IPS-NIHi11 (cell line): ENCODE measurements at places on chromosomes 1 and 21.

GRCh38 chr1:228475812-228476211 is 11.4 kb upstream of the RNF187 start:
- DNase-seq = no peak

GRCh38 chr1:205480349-205480985 is 24.0 kb upstream of the CDK18 start:
- no peak for DNase-seq

DNA sequence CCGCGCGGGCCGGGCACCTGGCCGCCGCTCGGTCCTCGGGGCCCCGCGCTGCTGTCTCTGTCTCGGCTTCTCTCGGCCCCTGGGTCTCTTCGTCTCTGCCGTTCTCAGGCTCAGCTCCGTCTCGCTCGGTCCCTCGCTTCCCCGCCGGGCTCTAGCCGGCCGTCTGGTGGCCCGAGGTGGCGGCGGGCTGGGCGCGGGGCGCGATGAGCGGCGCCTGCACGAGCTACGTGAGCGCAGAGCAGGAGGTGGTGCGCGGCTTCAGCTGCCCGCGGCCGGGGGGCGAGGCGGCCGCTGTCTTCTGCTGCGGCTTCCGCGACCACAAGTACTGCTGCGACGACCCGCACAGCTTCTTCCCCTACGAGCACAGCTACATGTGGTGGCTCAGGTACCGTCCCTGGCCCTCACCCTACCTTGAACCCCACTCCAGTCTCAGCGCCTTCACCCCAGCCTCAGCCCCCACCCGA is 355 bp downstream of the SHISAL2A start:
- DNase-seq = no peak

- no peak for DNase-seq
These were observed 37.6 kb upstream of the KIRREL1 start for GRCh38 chr1:157955857-157956256.

- DNase-seq = no peak
These were observed 8.3 kb downstream of the EPHX1 start for GRCh38 chr1:225818229-225818628.

- DNase-seq = peak; percentile 49
These were observed 33.6 kb downstream of the SPAG17 start for GRCh38 chr1:118151312-118151937.

DNA sequence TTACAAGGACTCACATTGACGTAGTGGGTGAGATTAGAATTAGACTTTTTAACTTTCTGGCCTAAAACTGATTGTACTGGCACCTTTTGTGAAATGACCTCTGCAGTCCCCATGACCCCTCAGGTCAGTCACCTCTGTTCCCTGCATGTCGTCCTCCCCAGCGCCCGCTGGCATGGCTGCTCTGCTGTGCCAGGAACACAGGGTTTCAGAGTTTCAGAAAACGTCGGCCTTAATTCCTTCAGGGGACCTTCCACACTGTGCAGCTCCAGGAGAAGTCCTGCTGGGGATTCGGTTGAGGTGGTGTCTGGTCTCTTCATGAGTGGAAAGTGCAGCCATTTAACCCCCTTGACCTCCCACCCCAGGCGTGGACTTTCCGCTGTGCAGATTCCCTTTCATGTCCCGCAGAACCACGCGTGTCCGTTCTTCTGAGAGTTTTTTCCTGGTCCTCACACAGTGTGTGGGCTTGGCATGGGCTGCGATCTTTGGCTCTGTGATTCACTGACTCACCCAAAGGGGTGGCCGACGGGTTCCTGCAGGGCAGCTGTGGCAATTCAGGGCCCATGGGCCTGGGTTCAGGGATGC is 158.4 kb upstream of the COL6A1 start:
- no peak for DNase-seq

DNA sequence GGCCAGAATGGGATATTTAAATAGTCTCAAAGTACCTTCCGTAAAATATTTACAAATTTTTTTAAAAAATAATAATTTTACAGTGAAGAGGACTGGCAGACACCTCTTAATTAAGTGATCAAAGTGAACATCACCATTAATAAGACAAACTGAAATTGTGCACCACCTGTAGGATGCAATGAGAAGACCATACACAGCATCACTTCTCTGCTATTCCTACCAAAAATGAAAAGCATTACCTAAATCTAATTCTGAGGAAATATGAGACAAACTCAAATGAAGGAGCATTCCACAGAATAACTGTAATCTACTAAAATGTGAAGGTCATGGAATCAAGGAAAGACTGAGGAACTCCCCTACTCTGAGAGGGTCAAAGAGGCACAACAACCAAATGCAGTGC is 68.2 kb upstream of the PRDX6 start:
- no peak for DNase-seq

GRCh38 chr1:208821939-208822338 is 577.8 kb upstream of the PLXNA2 start:
- no peak for DNase-seq

GRCh38 chr1:247209396-247209795 is 37.6 kb upstream of the ZNF124 start:
- DNase-seq = no peak

DNA sequence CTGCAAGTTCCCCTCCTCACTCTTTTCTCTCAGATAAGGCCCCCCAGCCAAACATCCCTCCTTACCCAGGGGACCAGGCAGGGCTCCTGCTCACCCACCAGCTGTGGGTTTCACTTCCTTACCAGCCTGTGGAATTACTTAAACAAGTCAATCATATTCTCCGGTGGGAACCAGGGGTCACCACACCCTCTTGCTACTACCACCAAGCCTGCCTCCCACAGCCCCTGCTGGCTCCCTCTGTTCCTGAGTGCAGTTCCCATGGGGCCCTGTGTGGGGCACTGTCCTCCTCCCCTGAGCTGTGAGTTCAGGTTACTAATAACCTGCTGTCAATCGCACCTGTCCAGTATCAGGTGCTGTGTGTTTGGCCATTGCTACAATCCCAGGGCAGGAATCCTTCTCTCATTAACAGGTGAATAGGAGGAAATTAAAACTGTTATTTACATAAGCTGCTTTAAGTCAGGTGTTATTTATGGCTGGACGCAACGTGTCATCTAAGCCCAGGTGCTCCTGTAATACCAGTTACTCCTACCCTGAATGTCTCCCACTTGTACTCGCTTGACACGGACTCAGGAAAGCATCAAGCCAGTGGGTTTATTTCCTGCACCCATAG is 53.1 kb upstream of the LBR start:
- DNase-seq = peak; percentile 82

- no peak for DNase-seq
These were observed 4.9 kb downstream of the BCAN start for GRCh38 chr1:156646738-156647211.

DNA sequence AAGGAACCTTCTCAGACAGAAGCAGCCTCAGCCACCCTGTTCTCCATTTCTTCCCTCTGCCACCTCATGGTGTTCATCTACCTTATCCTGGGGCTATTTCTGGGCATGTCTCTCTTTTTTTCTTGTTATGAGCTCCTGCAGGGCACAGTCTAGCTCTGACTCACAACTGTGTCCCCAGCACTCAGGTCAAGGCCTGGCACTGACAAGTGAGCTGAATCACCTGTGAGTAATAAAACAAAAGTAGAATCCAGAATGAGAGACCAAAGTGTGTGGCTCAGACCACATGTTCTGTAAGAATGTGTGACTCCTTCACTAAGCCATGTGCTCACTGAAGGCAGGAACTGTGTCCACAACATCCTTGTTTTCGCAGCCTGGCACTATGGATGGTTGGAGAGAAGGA is 23.2 kb downstream of the C1orf94 start:
- DNase-seq = no peak

DNA sequence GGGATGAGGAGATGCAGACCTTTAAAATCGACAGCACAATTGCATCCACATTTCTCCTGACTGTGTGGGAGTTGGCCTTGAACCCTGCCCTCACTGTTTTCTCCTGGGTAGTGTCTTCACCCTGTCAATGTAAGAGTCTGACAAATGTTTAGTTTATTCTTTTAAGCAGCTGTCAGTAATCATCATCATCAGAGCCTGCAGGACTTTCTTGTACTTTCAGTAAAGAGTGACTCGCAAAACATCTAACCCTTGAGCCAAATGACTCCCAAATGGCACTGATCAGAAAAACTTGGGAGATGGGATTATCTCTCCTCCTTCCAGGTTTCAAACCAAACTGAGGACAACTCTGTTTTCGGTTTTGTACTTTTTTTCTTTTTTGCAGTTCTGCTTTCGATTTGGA is 460.2 kb downstream of the KIF26B start:
- DNase-seq = no peak

- DNase-seq = no peak
These were observed 3.8 kb downstream of the PBXIP1 start for GRCh38 chr1:154951901-154952657.

GRCh38 chr1:30810416-30811080 is 53.0 kb upstream of the LAPTM5 start:
- DNase-seq = no peak

DNA sequence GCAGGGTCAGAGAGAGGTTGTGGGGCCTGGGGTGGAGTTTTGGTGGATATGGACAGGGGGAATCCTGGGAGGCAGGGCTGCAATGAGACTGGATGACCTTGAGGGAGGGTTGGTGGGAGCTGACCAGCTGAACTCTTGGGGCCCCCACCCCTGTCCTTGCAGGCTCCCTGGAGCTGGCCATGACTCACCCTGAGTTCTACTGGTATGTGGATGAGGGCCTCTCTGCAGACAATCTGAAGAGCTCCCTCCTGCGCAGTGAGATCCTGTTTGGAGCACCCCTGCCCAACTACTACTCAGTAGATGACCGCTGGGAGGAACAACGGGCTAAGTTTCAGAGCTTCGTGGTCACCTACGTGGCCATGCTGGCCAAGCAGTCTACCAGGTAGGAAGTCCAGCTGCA is 23.6 kb downstream of the DISP3 start:
- DNase-seq = no peak

- DNase-seq = peak; percentile 77
These were observed 182.9 kb upstream of the KCND3 start for GRCh38 chr1:112172294-112172882.

GRCh38 chr1:48940354-48940753 is 163.7 kb upstream of the BEND5 start:
- DNase-seq = no peak

DNA sequence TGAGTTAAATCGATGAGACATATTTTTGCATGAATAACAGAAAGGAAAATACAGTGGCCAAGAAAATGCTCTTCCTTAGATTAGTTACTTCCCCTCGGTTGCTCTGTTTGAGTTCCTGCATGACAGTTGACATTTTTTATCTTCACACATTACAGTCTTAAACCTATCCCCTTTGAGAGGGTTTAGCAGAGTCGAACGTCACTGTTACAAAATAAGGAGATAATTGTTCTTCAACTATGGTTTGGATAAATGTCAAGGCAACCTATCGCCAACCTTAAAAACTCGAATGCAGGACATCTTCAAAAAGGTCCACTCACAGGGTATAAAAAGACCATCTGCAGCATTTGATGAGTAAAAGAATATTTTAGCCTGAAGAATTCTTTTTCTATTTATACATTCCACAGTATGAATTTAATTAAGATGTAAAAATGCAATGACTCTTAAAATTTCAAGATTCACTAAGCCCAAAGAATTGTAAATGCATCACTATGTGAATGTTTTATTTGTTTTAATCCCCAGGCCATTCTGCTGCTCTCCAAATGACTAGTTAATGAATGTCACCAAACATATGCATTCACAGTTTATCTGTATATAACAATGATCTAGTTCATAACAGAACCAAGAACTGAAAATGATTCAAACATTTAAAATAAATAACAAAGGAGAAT is 68.9 kb upstream of the COL11A1 start:
- DNase-seq = no peak

DNA sequence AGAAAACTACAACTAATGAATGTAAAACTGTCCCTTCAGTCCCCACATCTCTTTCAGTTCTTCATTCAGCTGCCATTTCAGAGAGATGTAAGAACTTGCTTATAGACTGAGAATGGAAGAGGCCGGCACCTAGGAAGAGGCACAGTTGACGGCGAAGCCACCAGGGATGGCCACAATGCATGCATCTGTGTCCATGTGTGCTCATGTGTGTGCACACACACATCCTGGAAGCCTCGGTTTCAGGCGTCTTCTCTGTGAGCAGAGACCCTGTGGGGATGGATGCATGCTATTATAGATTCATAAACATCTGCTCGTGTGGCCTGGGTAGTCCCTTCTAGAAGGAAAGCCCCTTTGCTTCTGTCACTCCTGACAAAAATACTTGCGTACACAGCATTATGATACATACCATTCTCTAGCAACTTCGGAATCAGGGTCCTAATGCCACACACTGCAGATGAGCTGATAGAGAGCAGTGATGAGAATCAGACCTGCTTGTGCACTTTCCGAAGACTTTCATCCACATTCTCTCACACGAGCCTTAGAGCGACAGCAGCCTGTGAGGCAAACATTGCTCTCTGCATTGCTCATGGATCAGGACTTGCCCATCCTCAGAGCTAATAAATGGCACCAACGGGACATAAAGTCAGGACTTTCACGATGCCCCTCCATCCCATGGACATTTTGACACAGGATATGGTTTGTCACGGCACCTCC is 12.4 kb upstream of the GPR61 start:
- DNase-seq = no peak

DNA sequence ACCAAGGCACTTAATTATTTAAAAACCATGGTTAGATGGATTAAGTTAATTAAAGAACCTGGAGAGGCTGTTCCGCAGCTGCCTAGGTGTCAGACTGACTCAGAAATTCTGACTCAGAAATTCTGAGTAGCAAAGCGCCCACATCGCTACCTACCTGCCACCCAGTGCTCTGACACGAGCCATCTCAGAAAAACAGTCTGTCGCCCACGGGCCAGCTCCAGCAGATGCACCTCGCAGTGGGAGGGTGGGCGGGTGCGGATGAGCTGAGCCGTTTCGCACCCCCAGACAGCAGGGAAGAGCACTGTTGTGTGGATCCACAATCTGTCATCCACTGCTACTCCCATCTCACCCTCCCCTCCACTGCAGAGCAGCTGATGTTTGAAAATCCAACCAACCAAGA is 13.5 kb downstream of the KCNK1 start:
- DNase-seq = no peak

GRCh38 chr1:196001188-196001587 is 607.1 kb downstream of the KCNT2 start:
- DNase-seq = no peak

- no peak for DNase-seq
These were observed 10.2 kb upstream of the IL10 start for GRCh38 chr1:206782448-206782847.

- no peak for DNase-seq
These were observed 26.8 kb upstream of the KDM4A start for GRCh38 chr1:43622901-43623780.

DNA sequence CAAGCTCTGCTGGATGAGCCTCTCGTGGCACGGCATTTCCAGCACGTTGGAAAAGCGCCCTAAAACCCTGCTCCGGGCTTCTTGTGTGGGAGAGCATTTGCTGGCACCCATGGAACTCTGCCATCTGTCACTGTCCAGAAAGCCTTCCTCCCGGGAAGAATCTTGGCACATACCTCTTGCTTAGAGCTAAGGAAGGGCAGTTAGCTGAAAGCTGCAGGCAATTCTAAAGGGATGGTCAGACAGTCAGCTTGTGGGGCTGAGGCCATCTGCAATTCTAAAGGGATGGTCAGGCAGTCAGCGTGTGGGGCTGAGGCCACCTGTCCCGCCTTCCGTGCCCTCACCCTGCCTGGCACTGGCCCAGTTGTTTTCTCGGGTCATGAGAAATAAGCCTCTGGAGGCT is 139.0 kb upstream of the TMEM51 start:
- no peak for DNase-seq
